ENCODE measurements at places on chromosomes 1 and 21.

- no peak for DNase-seq
Observed at GRCh38 chr21:41817228-41817627, 50.4 kb upstream of the RIPK4 start.

DNA sequence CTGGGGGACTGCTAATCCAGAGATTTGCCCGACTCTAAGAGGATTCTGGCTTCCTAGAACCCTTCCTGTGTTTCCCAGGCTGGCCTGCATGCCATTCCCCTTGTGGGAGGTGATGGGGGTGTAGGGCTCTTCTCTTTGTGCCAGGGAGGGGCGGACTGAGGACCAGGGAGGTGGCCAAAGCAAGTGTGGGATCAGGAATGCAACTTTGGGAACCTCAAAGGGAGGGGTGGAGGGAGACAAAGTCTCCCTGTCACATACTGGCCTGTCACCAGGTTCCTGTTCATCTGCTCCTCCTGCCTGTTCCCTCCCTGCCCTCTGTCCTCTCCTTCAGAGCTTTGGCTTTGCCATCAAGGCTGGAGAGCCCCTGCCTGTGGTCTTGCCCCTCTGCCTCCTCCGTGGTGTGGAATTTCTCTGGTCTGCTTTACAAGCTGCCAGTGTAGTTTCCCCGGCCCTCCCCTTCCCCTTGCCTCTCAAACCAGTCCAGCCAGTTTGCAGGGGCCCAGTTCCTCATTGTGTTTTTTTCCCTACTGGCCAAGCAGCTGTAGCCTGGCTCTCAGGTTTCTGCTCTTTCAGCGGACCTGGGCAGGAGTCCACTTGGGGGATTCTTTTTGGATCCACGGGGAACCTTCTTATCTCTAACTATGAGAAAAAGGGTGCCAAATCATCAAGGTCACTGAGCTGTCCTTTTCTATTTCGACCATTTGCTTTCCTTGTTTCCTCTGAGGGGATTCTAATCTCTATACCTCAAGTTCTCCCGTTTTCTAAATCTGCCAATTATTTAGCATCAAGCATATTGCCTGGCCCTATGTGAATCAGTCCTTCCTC is 1.8 kb downstream of the CGN start:
- DNase-seq: no peak

DNA sequence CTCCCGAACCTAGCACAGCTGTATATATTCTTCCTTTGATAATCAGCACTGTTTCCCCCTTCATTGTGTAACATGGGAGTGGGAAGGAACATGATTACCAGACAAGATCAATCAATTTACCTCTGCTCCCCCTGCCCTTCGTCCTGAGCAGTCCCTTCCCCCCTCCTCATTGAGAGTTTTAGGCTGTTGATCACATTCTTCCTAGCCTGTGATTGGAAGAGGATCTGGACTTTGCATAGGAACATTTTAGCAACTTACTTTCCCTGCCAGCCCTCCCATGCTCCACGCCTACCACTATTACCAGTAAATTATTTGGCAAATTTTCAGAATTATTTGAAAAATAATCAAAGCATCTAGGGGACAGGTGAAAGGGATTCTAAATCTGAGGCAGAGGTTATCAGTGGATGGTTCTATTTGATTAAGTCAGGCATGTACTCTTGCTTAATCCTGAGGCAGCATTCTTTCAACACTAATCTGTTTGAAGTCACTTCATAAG is 62.7 kb upstream of the ABCD3 start:
- no peak for DNase-seq

GRCh38 chr1:231016966-231017365 is 23.1 kb downstream of the FAM89A start:
- DNase-seq: no peak

DNA sequence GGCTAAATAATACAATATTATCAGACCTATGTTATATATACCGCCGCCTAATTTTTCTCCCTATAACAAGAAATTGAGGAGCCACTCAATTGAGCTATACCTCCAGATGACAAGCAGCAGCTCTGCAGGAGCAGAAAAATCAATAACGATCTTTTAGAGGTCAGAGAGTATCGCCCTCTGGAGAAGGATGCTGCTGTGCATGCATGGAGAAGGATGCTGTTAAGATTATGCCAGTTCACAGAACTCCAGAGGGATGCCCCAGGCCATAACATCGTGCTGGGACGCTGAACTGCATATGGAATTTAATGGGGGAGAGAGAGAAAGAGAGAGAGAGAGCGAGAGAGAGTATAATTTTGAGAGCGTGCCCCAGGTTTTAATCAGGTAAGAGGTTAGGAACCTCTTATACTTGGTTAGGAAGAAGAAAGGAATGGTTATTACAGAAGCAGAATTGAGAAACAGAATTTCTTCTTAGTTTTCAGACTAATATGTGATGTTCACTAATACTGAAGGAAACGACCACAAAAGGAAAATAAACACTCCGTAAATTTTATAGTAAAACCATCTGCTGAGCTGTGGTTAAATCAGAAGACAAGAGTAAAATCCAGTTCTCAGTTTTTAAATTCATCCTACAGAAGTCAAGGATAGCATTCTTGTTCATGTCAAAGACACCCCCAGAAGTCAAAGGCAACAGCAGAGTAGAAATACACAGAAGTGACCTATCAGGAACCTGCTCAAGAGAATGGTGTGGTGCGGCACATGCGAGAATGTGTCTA is 111.1 kb downstream of the SMYD2 start:
- DNase-seq: no peak

DNA sequence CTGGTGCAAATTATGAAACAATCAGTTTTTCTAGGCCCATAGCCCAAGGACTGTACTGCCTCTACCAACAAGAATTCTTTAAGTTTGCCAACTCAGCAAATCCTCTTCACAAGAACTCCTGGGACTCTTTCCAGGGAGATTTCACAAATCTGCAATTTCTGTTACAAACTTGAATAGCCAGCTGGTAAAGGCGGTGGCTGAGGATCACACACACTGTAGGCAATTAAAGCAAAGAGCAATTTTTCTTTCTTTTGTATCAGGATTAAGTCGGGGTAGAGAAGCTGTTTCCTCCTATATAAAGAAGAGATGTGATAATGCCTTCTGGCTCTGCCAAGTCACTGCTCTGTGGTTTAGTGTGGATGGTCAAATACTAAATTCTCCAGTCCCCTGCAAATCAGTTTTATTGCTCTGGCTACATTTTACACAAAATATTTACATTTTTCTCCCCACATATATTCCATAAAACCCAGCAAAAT is 1.7 kb downstream of the ALDH9A1 start:
- DNase-seq: no peak

GRCh38 chr1:100134872-100135271 is 1.9 kb downstream of the TRMT13 start:
- DNase-seq: no peak

- DNase-seq: no peak
Observed at GRCh38 chr1:62304975-62305374, 14.3 kb downstream of the KANK4 start.

DNA sequence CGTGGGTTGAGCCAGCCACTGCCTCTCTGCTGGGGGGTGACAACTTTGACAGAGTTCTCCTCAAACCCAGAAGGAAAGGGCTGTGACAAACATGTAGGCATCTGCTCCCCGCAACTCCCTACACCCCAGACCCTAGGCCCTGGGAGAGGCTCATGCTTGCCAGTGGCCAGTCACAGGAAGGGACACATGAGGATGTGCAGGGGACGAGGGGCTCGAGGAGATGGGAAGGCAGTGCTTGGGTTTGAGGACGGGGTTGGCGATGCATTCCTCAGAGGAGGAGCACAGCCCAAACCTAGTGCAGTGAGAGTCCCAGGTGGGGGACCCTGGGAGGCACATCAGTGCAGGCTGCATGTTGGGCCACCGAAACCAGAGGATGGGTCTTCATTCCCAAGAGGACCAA is 62.1 kb downstream of the STUM start:
- no peak for DNase-seq

GRCh38 chr1:168751195-168751650 is 22.2 kb upstream of the DPT start:
- DNase-seq: no peak

DNA sequence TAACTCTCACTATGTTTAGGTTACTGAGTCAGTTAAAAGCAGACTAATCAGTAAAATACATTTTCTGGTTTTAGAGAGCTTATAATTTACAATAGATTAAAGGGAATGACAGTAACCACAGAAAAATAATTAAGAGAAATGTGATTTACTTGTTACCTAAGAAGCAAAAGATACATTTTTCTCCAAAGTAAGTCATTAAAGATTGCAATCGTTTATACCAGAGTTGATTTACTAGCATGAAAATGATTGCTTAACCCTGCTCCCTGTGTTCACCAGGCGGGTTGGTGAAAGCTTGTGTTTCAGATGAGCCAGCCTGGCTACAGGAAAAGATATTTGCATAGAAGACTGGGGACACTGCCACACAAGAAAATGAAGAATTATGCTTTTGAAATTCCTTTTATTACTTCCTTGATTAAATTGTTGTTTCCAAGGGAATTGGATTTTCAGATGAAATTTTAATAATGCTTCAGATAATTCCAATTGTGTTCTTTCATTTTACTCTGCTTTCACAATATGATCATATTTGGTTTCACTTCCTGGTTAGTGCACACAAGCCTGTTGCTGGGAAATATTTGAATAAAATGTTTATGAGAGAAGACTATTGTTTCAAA is 27.9 kb downstream of the LRRC8B start:
- no peak for DNase-seq

DNA sequence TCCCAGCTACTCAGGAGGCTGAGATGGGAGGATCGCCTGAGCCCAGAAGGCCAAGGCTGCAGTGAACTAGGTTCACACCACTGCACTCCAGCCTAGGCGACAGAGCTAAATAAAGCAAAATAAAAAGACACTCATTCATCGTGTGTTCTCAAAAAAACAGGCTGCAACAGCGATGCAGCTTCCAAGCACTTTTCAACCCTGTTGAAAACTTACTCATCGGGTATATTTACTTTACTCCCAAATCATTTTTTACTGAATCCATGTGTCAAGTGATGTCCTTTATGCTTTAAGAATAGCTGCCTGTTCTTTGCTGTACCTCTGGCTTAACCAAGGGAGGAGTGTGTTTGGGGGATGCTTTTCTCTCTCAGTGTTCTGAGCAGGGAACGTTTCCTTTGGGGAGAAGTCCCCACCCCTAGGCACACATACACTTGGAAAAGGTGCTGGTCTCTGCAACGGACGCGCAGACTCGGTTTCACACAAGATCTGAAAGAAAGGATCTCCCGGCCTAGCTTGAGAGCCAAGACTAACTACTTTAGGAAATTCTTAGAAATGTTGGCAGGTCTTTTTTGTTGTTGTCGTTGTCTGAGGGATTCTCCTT is 1.4 kb downstream of the MAP1LC3C start:
- no peak for DNase-seq

Data from GM12864 (cell line).